A673 (cell line): ENCODE measurements at places on chromosomes 3 and 15.

DNA sequence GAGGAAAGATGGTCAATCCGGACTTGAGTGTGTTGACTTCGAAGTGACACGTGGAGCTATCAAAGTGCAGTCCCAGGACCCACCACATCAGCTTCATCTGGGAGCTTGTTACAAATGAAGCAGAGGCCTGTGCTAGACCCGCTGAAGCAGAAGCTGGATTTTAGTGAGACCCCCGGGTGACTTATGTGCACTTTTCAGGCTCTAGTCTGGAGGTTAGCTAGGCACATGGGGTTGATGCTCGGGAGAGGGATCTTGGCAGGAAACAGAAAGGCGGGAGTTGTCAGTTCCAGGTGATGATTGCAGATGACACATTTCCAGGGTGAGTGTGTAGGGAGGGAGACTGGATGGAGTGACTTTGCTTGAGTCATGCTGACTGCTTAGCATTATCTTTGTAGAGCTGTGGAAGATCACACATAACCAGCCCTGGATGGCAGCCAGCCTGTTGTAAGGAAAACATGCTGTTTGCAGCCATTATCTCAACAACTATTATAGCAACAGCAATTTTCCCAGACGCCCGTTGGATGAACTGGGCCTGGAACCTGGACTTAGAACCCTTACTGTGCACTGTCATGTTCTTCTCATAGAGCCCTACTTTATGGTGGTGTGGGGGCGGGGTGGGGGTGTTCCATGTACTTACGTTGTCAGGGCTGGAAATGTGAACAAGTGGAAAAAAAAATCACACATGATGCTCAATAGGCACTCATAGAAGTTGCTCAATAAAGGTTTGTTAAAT lies 122.4 kb downstream of the THSD4 start:
- DNase-seq = peak; percentile 78

DNA sequence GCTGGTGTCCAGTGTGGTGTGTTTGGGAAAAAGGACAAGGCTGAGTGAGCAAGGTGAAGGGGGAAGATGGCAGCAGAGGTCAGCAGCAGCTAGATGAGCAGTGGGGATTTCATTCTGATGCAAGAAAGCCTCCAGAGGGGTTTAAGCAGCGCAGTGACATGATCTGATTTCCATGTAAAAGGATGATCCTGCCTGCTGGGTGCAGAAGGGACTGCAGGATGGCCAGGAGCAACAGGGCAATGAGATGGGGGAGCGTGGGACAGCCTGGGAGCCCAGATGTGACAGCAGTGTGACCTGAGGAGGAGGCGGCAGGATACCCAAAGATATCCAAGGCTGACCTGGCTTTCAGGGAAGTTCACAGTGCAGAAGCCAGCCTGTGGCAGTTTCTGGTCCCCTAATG lies 6.1 kb downstream of the WNT7A start:
- no peak for DNase-seq

GRCh38 chr3:40387001-40387894 lies at the start of gene ENTPD3:
Gene ENTPD3, plus strand, starts transcription at chr3:40387184. Its CDS starts 874 bp downstream, at chr3:40388058.
- DNase-seq = peak; percentile 3

GRCh38 chr15:33844186-33844585 lies 124.1 kb upstream of the CHRM5 start:
- DNase-seq = no peak

- DNase-seq = no peak
Observed at GRCh38 chr15:91258415-91258759, 158.3 kb downstream of the SV2B start.

DNA sequence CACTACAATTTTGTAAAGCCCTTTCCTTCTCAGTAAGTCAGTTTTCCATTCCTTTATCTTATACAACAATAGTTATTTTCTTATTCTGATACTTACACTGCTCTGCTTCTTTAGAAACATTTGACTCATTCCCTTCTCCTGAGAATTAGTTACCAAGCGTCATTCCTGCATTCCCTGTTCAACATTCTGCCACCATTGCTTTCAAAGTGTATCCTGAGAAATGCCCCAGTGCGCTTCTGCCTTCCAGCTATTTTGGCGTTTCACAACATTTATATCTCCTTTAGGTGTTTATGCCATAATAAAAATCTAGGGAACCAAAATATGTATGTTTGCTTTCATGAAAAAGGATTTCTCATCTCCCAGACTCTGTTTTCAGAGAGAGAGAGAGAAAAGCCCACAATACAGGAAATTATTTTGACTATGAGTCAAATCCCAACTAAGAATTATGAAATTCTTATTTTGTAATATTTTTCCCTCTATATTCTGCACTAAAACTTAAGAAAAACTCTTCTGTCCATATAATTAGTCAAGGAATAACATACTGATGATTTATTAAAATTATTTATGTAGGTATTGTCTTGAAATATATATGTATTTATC lies 118.2 kb upstream of the RAP2B start:
- no peak for DNase-seq

DNA sequence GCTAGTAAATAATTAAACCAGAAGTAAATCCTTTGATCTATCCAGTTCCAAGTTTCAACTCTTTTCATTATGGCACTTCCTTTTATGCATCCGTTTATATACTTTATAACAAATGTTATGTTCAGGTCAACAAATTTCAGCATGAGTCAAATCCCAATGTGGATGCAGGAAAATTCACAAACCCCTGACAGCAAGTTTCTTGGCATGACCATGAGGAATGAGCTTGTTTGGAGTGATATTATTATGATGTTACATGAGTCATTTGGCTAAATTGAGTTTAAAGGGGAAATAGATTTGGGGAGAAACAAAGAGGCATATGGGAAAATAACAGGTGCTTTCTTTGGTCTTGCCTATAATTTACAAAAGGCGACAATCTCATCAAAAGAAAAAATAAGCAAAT lies 32.1 kb upstream of the KCNMB2 start:
- DNase-seq = no peak

DNA sequence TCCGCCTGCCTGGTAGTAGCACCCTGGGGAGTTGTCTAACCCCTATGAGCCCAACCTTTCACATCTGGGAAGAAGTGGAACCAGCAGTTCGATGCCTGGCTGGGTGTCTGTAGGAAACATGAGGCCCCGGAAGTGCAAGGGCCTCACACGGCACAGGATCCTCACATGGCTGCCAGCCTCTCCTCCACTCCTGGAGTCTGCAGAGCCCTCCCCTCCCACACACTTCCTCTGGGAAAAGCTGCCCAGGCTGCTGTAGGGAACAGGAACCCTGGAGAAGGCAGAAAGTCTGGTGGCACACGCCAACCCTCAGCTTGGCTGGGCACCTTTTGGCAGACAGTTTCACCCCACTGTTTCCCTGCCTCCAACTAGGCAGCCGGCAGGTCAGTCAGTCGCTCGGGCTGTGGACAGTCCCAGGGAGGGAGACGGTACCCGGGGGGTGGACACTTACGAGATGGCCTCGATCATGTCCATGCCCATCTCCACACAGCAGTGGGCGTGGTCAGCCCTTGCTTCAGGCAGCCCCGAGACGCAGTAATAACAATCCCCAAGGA lies 118.4 kb downstream of the ADCY5 start:
- peak; percentile 21 for DNase-seq

DNA sequence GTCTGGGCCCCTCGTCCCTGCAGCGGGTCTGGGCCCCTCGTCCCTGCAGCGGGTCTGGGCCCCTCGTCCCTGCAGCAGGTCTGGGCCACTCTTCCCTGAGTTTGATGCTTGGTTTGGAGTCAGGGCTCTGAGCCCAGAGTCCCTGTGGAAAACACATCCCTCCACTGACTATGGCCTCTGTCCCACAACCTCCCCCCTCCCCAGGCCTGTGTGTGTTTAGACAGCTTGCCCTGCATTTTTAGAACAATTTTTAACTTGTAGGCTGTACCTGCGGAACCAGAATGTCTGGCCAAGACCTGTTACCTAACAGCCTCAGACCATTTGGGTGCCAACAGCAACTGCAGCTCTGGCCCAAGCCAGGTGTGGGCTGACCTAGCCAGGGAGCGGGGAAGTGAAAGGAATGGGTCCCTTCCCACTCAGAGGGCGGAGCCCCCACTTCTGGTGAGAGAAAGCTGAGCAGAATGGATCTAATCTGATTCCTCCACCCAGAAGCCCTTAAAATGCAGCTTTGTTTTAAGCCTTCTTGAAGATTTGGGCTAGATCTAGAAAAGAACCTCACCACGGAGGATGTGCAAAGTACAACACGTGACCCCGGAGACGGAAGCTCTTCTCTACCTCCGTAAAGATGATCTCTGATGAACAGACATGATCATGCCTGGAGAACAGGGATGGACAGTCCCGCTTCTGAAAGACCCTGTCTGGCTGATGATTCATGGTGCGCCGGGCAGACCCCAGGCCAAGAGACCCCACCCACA lies 60.5 kb upstream of the TFRC start:
- DNase-seq = no peak

- DNase-seq = no peak
Observed at GRCh38 chr3:105255350-105255749, 111.4 kb upstream of the ALCAM start.

DNA sequence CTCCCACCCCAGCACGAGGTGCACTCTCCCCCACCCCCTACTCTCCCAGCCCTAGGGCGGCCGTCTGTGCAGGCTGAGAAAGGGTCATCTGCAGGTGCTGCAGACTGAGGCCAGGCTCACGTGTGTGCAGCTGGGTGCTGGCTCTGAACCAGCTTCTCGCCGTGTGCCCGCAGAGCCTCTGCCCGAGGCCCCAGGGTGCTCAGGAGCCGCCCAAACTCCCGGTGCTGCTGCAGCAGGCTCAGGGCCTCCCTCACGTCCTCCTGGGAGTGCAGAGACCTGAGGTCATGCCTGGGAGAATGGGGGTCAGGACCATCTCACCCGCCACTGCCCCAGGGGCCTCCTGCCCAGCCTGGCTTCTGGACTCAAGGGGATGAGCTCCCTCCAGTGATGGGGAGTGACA lies 17.2 kb downstream of the SPTBN5 start:
- DNase-seq = no peak

DNA sequence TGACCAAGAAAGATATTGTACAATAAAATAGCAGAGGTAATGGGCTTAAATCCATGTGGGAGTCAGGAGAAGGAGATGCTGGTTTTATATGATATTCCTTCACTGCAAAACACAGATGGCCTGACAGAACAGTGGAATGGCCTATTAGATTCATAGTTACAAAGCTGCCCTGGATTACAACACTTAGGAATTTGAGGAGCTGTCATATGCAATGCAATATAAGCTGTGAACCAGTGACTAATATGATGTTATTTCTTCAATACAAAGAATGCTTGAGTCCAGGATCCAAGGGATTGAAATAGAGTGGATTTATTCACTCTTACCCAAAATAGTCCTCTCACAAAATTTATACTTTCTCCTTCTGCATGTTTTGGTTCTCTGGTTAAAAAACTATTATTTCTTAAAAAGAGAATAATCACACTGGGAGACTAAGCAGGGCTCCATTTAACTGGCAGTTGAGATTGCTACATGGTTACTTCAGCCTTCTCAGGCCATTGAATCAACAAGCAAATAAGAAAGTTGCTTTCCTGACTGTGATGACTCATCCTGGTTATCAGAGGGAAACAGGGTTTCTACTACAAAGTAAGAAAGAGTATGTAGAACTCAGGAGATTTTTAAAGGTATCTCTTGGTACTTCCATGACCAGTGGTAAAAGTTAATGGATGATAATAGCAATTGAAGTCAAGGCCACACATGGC lies 79.8 kb upstream of the ZPLD1 start:
- peak; percentile 33 for DNase-seq

GRCh38 chr3:59180006-59180405 lies 130.2 kb upstream of the CFAP20DC start:
- no peak for DNase-seq
